ENCODE measurements at places on chromosomes 11 and 22.

DNA sequence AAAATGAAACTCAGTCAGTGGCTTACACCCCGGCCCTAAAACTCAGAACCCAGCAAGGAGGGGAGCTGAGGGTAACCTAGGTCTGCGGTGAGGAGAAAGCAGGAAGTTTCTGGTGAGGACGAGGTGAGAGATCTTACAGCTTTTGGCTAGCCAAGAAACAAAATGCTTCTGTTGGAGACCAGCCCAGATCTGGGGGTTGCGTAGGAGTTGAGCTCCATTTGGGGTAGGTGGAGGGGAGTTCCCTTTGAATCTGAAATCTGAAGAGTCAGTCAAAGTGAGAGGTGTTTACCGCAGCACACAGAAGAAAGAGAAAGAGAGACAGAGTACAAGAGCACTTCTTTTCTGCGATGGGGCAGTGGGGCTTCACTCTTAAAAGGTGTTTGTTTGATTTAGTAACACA is 29.6 kb downstream of the EHF start:
- DNase-seq = no peak

- DNase-seq = no peak
Measured at GRCh38 chr22:48805516-48805915, 1022.2 kb downstream of the BRD1 start.

- no peak for DNase-seq
Measured at GRCh38 chr11:115776916-115777315, 272.7 kb upstream of the CADM1 start.

- DNase-seq = no peak
Measured at GRCh38 chr11:93279851-93280347, 50.6 kb upstream of the DEUP1 start.

Data from AG04449 (cell line).